ENCODE measurements at places on chromosomes 2 and 18.

- no peak overlapping the region for H3K4me3 ChIP-seq
- H3K27me3 ChIP-seq, result no peaks in the 10 kb centered on the region
Observed at GRCh38 chr2:46493971-46494250, 14.5 kb downstream of the TMEM247 start.

DNA sequence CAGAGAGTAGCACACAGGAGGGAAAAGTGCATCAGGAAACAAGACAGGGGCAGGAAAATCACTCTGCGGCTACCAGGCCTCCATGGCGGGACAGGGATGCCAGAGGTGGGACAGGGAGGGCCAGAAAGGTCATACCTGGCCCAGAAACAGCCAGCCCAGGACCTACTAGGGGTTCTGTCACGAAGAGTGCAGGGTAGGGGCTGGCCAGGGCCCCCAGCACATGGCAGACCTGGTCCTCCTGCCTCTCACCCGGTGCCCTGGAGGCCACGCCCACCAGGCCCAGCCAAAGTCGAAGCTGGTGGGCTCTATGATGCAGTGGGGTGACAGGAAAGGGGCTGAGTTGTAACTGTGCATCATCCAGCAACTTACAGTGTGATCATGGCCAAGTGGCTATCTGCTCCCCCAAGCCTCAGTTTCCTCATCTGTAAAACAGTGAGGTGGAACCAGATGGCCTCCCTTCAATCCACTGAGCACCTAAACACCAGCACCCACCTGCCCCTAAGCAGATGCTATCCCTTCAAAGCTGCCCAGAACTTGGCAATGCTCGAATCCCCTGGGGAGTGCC lies 10.6 kb downstream of the CYP26B1 start:
- H3K27me3 ChIP-seq, result no peaks in the 10 kb centered on the region
- DNase-seq, result no peak
- peaks cover 23% of the 10 kb centered on the region for H3K4me1 ChIP-seq
- peaks cover 16% of the 10 kb centered on the region for H3K36me3 ChIP-seq
- no peak overlapping the region for H3K27ac ChIP-seq
- H3K4me3 ChIP-seq, result no peak overlapping the region

- H3K4me3 ChIP-seq, result no peak overlapping the region
- no peaks in the 10 kb centered on the region for H3K36me3 ChIP-seq
- no peak for DNase-seq
- peaks cover 13% of the 10 kb centered on the region for H3K4me1 ChIP-seq
Observed at GRCh38 chr2:48483916-48484315, 46.0 kb upstream of the STON1 start.

- no peaks in the 10 kb centered on the region for H3K36me3 ChIP-seq
- DNase-seq, result no peak
- H3K27me3 ChIP-seq, result no peaks in the 10 kb centered on the region
- H3K4me1 ChIP-seq, result peaks cover 4% of the 10 kb centered on the region
Observed at GRCh38 chr2:143957321-143957720, 562.6 kb downstream of the ZEB2 start.

- no peak overlapping the region for H3K4me3 ChIP-seq
- no peak for DNase-seq
- no peak overlapping the region for H3K27ac ChIP-seq
- H3K4me1 ChIP-seq, result no peaks in the 10 kb centered on the region
- no peaks in the 10 kb centered on the region for H3K27me3 ChIP-seq
Observed at GRCh38 chr18:62842898-62843297, 127.6 kb downstream of the PHLPP1 start.

DNA sequence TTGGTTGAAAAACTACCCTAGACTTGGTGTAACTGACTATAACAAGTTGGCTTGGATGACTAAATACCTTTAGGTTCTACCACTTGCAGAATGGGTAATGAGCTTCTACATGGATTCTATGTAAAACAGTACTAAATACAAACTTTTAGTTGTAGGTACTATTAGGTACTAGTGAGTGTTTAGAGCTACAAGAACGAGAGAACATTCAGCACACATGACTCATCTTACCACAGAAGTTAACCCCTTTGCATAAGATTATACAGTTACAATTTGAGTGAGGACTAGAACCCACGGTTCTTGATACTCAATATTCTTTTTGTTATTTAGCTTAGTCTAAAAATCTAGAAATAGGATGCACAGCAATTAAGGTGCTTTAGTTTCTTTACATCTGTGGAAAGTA lies 101.7 kb upstream of the TFCP2L1 start:
- H3K27me3 ChIP-seq, result no peaks in the 10 kb centered on the region
- no peak overlapping the region for H3K27ac ChIP-seq
- H3K4me3 ChIP-seq, result no peak overlapping the region
- peaks cover 46% of the 10 kb centered on the region for H3K36me3 ChIP-seq

Data from ascending aorta (tissue), 2 donors.